ENCODE measurements at places on chromosomes 7 and 10.

DNA sequence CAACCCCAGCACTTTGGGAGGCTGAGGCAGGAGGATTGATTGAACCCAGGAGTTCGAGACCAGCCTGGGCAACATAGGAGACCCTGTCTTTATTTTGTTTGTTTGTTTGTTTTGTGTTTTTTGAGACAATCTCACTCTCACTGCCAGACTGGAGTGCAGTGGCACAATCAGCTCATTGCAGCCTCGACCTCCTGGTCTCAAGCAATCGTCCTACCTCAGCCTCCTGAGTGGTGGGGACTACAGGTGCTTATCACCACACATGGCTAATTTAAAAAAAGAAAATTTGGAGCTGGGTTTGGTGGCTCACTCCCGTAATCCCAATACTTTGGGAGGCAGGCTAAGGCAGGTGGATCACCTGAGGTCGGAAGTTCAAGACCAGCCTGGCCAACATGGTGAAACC is 30.6 kb upstream of the CCL24 start:
- DNase-seq = no peak
- H3K27me3 ChIP-seq = no peaks in the 10 kb centered on the region
- no peaks in the 10 kb centered on the region for H3K4me1 ChIP-seq
- H3K27ac ChIP-seq = no peak overlapping the region

- H3K27ac ChIP-seq = no peak overlapping the region
- DNase-seq = no peak
- peaks cover 33% of the 10 kb centered on the region for H3K36me3 ChIP-seq
- H3K4me3 ChIP-seq = no peak overlapping the region
Observed at GRCh38 chr10:15814565-15814964, 45.7 kb downstream of the MINDY3 start.

- no peak for DNase-seq
- H3K27ac ChIP-seq = no peak within 1 kb of the TSS
- no peak within 1 kb of the TSS for H3K4me3 ChIP-seq
- H3K27me3 ChIP-seq = peaks cover 83% of the 10 kb centered on the region
- peaks cover 7% of the 10 kb centered on the region for H3K4me1 ChIP-seq
- H3K36me3 ChIP-seq = no peaks in the 10 kb centered on the region
Observed at GRCh38 chr7:27147199-27148030, at the start of gene HOXA6. Gene HOXA6 (minus strand): TSS chr7:27147774. CDS start chr7:27147749, 25 bp downstream.

GRCh38 chr7:133888061-133888930 is 238.8 kb upstream of the LRGUK start:
- no peaks in the 10 kb centered on the region for H3K36me3 ChIP-seq
- no peaks in the 10 kb centered on the region for H3K27me3 ChIP-seq
- no peak overlapping the region for H3K4me3 ChIP-seq
- no peak for DNase-seq
- no peak overlapping the region for H3K27ac ChIP-seq

DNA sequence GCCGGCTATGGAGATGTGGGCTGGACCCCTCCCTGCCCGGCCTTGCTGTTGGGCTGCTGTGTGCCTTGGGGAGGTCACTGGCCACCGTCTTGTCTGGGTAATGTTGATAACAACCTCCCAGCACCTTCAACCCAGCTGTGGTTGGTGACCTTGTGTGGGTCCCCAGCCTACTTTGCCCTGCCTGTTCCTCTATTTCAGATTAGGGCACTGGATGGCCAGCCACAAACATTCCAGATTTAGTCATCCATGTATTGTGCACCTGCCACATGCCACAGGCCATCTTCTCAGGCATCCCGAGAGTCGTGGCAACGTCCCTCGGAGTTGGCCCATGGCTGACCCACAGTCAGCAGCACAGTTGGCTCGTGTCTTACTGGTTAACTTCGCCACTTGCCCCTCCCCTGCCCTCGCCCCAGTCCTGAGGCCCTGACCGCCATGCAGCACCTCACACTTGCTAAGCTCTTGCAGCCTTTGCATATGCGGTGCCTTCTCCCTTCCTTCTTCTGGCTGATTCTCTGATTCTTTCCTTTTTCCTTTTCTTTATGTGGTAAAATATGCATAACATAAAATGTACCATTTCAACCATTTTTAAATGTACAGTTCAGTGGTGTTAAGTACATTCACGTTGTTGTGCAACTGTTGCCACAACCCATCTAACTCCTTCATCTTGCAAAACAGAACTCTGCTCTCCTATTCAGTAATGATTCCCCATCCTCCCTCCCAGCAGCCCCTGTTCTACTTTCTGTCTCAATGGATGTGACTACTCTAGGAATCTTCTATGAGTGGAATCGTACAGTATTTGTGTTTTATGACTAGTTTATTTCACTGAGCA is 60.6 kb downstream of the PRF1 start:
- no peaks in the 10 kb centered on the region for H3K4me1 ChIP-seq
- H3K4me3 ChIP-seq = no peak overlapping the region
- no peak for DNase-seq
- no peaks in the 10 kb centered on the region for H3K27me3 ChIP-seq
- no peaks in the 10 kb centered on the region for H3K36me3 ChIP-seq

DNA sequence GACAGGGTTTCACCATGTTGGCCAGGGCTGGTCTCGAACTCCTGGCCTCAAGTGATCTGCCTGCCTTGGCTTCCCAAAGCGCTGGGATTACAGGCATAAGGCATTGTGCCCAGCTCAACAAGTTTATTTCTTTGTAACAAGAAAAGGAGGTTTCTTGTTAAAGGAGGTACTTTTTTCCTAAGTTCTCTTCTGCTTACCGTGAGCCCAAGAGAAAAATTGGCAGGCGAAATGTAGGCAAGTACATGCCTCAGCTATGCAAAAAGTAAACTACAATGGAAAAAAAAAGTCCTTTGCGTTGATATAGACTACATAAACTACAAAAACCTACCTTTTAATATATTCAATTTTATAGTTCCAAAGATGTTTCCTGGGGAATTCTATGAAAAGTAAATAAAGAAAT is 122.6 kb downstream of the DKK1 start:
- no peak overlapping the region for H3K27ac ChIP-seq
- no peaks in the 10 kb centered on the region for H3K36me3 ChIP-seq
- no peak for DNase-seq
- H3K4me1 ChIP-seq = no peaks in the 10 kb centered on the region
- no peak overlapping the region for H3K4me3 ChIP-seq

DNA sequence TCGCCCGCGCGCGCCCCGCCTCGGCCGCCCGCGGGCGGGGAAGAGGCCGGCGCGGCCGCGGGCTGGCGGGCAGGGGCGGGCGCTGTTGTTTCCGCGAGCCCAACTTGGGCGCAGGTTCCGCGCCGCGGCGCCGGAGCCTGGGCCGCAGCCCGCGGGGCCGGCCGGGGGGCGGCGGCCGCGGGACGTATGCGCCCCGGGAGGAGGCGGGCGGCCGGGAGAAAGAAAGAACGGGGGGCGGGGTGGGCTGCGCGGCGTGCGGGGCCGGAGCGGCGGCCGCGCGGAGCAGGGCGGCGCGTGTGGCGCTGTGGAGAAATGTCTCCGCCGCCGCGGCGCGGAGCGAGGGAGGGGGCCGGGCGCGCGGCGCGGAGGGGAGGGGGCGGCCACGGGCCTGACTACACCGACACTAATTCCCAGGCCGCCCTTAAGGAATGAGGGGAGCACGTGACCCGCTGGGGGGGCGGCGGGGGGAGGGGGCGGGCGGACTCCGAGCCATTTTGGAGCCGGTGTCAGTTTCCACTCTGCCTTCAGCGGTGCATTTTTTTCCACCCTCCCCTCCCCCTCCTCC is at the start of gene BMI1:
TSS of gene BMI1 (plus strand) at position 509 of the 565 bp plus-strand sequence. CDS start 5,351 bp downstream, outside the sequence.
- peaks cover 31% of the 10 kb centered on the region for H3K4me1 ChIP-seq
- H3K27ac ChIP-seq = peak within 1 kb of the TSS; percentile 56
- H3K36me3 ChIP-seq = no peaks in the 10 kb centered on the region
- peak; percentile 72 for DNase-seq
